ENCODE measurements at places on chromosomes 2 and 18.

- DNase-seq, result no peak
Measured at GRCh38 chr2:238169048-238169707, 10.4 kb downstream of the ERFE start.

GRCh38 chr2:121707344-121707919 is 29.2 kb downstream of the NIFK start:
- DNase-seq, result no peak

- no peak for DNase-seq
Measured at GRCh38 chr18:68779169-68779568, 18.7 kb upstream of the CCDC102B start.

- DNase-seq, result no peak
Measured at GRCh38 chr2:179898873-179899272, 37.5 kb upstream of the ZNF385B start.

Measured in stimulated activated CD8-positive, alpha-beta memory T cell treated with anti-CD3 and anti-CD28 coated beads, Interleukin-7, amount 100 ng/mL, for 1 hour (primary cell).